SJCRH30 (cell line): ENCODE measurements at places on chromosomes 12 and 14. TPM values are rescaled to one million over a fixed set of nuclear protein-coding genes. Genes with fewer than 3 reads are reported as not detected.

Gene PTHLH
- 3.5 and 3.6 TPM in 2 replicates for total RNA-seq

Gene DDN
- total RNA-seq, result 5.0 and 5.5 TPM in 2 replicates

Gene DDX54
- 43.7 and 47.6 TPM in 2 replicates for total RNA-seq

Gene TEX22
- total RNA-seq, result 0.06 and 0.20 TPM in 2 replicates

Gene DDX11
- total RNA-seq, result 42.4 and 58.7 TPM in 2 replicates

Gene TRPV4
- 2.4 and 2.9 TPM in 2 replicates for total RNA-seq

Gene PAPOLA
- total RNA-seq, result 152 and 177 TPM in 2 replicates

Gene CCDC196
- not detected in 2 replicates for total RNA-seq

Gene IKZF4
- 1.7 and 2.2 TPM in 2 replicates for total RNA-seq

Gene MYH6
- not detected in 2 replicates for total RNA-seq

Gene CELA1
- not detected in 2 replicates for total RNA-seq

Gene KRT3
- total RNA-seq, result not detected in 2 replicates

Gene ACOT6
- total RNA-seq, result not detected in 2 replicates

Gene COX8C
- not detected in 2 replicates for total RNA-seq

Gene DPPA3
- not detected in 2 replicates for total RNA-seq

Gene C2CD5
- 23.5 and 28.9 TPM in 2 replicates for total RNA-seq

Gene GPR135
- 1.8 and 2.3 TPM in 2 replicates for total RNA-seq

Gene BICDL1
- total RNA-seq, result 0.18 TPM in 1 of 2 replicates, not detected in the other

Gene MAPK1IP1L
- 66.5 and 76.2 TPM in 2 replicates for total RNA-seq

Gene SLC4A8
- total RNA-seq, result under 0.01 and 0.08 TPM in 2 replicates

Gene CMA1
- not detected in 2 replicates for total RNA-seq

Gene EIF4B
- total RNA-seq, result 505 and 541 TPM in 2 replicates

Gene MUCL1
- not detected in 2 replicates for total RNA-seq

Gene PRKAG1
- 37.1 and 43.0 TPM in 2 replicates for total RNA-seq

Gene KCNK10
- total RNA-seq, result 0.12 and 0.13 TPM in 2 replicates

Gene RFX4
- 0.40 and 0.56 TPM in 2 replicates for total RNA-seq

Gene MYO1H
- not detected in 2 replicates for total RNA-seq

Gene PPP2R3C
- 34.7 and 43.6 TPM in 2 replicates for total RNA-seq

Gene FGF6
- total RNA-seq, result not detected in 2 replicates

Gene PYM1
- total RNA-seq, result 24.0 and 25.6 TPM in 2 replicates

Gene PRICKLE1
- total RNA-seq, result 1.4 and 1.8 TPM in 2 replicates

Gene VPS29
- total RNA-seq, result 73.2 and 91.5 TPM in 2 replicates
